D721Med (cell line): ENCODE measurements at places on chromosomes 3 and 15.
A peak's percentile ranks its signal among the peaks of the same experiment; 100 is the strongest.

- no peak for DNase-seq
Measured at GRCh38 chr3:52150357-52150756, 3.9 kb downstream of the POC1A start.

GRCh38 chr15:100528833-100529428, at the start of gene CERS3:
CERS3 (minus strand) TSS chr15:100528950; CDS start chr15:100501849, 27,101 bp downstream.
- DNase-seq = no peak

DNA sequence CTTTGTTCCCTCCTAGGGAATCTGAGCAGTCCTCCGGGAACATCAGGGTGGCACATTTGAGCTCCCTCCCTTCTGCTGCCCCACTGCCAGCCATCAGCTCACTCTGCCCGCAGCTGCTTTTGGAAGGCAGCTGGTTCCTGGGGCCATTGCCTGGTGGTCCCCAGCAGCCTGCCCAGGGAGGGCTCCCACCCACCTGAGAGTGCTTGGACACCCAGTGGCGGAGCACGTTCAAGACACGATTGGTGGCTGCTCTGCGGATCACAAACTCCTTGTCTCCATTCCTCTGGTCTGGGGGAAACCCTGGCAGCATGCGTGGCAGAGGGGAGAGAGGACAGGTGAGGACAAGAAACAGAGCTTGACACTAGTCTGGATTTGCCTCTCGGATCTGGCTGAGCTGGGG, 53.7 kb upstream of the CTSH start:
- DNase-seq = no peak

GRCh38 chr3:89297199-89297598, 189.8 kb downstream of the EPHA3 start:
- no peak for DNase-seq

DNA sequence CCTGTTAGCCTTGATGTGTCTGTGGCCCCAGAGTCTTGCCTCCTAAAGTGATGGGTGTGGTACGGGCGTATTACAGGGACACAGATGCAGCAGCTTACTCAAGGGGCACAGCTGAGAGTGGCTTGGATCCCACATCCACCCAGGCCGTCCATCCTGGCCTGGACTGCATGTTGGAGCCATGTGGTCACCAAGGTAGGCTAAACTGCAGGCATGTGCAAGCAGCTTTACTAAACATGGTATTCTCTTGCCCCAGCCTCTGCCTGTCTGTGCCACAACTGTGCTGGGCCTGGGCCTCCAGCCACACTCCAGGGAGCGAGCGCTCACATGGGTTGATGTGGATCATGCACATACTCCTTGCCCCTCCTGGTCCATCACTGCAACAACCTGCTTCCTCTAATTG, 6.1 kb upstream of the GPR62 start:
- DNase-seq = no peak

DNA sequence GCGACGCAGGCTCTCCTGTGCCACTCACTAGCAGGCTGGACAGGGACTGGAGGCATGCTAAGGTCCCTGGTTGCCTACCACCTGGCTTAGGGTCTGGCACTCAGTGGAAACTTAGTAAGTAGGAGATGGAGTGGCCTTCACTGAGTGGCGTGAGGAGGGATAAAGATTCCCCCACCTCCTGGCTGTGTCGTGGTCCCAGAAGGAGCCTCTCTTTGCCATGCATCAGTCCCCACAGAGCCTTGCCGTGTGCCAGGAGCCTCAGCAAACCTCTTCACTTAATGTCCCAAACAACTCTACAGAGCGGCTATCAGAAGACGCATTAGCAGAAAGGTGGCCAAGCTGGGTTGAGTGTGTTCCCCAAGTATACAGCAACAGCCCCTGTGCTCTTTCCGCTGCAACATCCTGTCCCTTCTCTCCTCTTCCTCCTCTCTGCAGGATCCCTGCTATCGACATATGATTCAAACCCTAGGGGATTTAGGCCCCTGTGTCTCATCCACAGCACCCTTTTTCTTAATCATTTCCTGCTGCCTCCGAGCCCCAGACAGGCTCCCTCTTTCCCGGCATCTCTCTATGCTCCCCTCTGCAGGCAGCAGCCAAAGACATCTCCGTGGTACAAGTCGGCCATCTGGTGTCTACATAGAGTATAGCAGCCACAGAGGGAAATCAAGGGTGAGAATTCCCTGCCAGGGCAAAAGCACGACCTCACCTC, 66.7 kb downstream of the SLC6A1 start:
- peak; percentile 55 for DNase-seq

DNA sequence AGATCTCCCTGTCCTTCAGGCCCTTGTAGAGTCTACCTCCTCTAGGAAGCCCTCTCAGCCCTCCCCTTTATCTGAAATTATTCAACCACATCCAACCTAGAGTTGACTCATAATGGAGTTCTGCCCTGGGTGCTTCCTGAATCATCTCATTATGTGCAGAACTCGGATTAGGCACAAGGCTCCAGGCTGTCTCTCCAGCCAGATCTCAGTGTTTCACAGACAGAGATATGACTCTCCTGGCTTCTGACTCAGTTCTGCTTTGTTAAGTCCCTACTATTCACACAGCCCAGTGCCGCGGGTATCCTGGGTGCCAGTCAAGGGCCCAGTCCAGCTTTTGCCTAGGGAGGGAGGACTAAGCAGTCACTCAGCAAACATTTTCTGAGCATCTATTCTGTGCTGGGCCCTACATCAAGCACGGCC, 9.3 kb downstream of the STRA6 start:
- DNase-seq = no peak

DNA sequence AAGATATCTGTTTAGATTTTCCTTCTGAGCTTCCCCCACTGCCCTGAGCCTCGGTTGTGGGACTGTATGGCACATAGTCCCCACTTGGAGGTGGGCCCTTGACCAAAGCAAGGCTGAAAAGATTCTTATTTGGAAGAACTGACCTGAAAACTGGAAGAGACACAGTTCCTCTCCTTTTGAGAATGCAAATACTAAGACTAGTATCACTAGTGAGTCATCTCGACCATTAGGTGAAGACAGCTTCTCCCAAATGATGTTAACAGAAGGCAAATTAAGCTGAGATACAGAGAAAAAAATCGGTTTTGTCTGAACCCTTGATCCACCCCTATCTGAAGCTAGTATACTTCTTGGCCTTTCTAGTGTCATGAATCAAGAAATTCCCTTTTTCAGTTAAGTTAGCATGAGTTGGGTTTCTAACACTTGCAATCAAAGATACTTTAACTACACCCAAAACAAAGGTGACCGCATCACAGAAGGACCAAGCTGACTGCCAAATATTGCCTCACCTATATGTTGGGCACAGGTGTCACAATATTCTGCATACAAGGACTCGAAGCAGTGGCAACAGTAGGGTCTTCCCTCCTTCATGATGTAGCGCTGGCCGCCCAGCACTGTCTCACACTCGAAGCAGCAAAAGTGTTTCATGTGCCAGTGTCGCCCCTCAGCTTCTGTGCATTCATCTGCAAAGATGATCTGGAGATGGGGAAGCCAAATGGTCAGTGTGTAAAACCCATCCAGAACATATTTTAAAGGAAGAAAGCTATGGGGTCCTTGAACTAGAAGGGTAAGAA, 72.4 kb downstream of the PRICKLE2 start:
- no peak for DNase-seq
